ENCODE measurements at places on chromosomes 5 and 9.

- no peak for DNase-seq
Measured at GRCh38 chr5:66814146-66814991, 218.2 kb downstream of the MAST4 start.

- no peak for DNase-seq
Measured at GRCh38 chr5:64301566-64301965, 135.9 kb downstream of the RNF180 start.

DNA sequence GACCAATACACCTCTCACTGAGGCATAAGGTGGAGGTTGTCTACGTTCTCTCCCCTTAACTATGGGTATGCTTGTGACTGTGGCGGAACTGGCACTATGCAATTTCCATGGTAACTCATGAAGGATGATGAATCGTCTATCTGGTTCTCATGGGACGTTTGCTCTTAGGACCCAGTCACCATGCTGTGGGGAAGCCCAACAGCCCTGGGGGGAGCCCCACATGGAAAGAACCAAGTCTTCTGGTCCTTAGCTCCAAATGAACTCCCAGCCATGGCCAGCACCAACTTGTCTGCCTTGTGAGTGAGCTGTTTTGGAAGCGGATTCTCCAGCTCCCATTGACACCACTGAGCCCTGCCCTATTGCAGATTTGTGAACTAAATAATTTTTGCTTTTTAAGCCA, 188.7 kb upstream of the S1PR3 start:
- no peak for DNase-seq

DNA sequence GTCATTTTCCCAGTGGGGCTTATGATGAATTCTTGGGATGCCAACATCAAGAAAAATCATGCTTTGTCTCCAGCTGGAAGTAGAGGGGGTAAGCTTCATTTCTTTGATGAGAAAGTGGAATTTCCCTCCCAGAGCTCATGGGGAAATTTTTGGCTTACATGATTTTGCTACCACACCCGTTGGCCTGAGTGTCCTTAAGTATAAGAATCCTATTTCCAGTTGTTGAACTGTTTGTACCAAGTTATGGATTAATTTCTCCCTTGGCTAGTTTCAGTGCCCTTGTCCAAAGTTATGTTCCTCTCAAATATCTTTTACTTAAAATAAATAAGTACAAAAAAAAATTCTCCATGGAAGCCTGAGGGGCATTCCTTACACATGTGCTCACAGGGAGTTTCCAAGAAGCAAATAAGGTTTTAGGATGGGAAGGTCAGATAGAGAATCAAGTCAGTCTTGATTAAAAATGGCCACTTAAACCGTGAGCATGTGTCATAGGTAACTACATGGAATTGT, 82.3 kb downstream of the PTCD2 start:
- no peak for DNase-seq

GRCh38 chr9:68933434-68934328, 80.2 kb downstream of the PRKACG start:
- no peak for DNase-seq

- DNase-seq: no peak
Measured at GRCh38 chr5:162190-162564, 29.1 kb upstream of the LRRC14B start.

DNA sequence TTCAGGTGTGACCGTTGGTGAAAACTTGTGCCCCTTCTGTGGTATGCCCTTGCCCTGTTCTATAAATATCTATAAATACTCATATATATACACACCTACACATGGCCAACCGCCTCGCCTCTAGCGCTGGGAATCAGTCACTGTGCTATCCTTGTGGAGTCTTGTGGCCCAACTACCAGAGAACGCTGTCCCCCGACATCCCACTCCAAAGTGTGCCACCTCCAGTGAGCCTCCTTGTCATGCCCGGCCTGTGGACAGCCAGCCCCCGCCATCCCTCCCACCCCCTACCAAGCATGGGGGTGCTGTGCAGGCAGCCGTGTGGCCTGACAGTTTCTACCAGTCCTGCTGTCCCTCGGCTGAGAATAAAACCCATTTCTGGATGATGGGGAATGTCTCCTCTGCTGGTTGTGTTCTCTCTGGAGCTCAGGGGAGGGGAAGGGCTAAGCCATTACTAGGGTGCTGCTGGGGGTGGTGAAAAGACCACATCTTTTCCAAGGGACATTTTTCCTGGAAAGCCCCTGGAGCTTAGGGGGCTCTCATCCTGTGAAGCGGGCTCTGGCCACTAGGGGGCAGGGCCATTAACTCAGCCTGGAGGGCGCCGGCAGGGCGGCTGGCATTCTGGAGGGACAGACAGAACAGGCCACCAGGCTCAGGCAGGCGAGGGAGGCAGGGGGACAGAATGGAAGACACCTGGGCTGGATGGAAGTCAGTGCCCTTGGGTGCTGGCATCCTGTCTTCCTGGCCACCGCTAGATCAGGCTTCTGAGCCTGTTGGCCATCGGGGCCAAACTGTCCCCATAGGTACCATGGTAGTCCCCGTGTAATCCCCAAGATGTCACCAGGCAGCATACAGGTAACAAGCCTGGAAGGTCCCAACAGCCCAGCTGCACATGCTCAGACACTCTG, 20.7 kb downstream of the GOLGA2 start:
- peak; percentile 28 for DNase-seq

GRCh38 chr9:79054500-79054899, 517.3 kb upstream of the TLE4 start:
- no peak for DNase-seq

DNA sequence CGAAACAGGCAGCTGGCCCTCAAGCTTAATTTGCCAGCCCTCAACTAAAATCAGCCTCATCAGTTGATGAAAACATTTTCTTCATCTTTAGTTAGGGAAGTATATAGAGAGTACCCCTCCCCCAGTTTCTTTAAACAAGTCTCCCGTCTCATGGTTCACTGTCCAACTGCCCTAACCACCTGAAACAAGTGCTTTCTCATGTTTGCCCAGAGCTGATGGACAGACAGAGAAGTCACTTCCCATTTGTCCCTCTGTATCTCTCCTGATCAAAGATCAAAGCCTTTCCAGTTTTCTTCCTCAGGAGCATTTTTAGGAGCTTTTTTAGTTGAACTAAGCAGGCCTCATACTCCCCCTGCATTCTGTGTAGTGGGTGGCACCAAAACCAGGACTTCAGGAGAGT, 21.7 kb downstream of the FUBP3 start:
- no peak for DNase-seq

- DNase-seq: no peak
Measured at GRCh38 chr5:141958113-141958512, at the start of gene PCDH12. TSS of gene PCDH12 (minus strand) at chr5:141958202. CDS start at chr5:141957851, 351 bp downstream.

GRCh38 chr5:167710444-167711073, 580.9 kb upstream of the WWC1 start:
- no peak for DNase-seq

GRCh38 chr5:177553671-177554429, 513 bp downstream of the FAM193B start:
- no peak for DNase-seq

DNA sequence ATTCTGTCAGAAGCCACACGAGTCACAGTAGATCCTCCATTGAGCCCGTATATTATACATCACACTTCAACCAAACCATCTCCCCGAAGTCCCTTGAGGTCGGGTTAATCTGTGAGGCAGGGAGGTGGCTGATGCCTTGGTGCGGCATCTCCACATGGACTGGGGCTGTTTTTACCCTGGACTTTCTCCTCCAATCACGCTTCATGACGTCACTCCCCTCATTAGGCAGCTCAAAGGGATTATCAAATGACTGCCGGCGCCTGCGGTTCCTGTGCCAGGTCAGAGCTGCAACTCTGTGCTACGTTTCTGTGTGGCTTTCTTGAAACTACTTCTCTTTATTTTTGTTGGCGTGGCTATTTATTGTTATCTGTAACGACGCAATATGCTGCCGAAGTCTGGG, 53.7 kb downstream of the TMOD1 start:
- DNase-seq: no peak

DNA sequence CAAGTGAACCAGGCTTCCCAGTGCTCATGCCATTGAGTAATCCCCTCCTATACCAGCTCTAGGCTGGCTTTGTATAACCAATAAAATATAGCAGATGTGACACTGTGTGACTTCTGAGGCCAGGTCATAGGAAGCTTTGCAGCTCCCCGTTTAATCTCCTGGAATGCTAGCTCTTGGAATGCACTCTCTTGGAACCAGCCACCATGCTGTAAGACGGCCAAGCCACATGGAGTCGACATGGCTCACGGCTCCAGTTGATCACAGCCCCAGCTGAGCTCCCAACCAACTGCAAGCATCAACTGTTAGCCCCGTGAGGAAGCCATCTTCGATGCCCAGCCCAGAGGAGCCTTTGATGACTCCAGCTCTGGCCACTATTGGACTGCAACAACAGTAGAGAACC, 74.5 kb downstream of the SH3TC2 start:
- DNase-seq: no peak

DNA sequence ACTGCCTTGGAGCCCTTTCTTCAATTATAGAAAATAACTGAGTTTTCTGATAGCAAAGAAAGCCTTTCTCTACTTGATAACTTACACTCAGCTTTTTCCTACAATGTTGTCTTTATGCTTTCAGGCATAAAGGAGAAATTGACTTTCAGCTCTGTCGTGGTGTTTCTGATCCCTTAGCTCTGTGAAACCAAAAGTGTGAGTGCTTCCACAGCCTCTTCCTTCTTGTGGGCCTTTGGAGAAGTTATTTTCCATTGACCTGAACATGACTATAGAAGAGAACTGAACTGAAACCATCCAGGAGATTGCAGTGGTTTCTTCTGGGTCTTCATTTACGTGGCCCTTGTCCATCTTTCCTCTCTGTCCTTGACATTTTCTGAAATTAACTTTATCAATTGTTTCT, 59.5 kb upstream of the EQTN start:
- DNase-seq: no peak

DNA sequence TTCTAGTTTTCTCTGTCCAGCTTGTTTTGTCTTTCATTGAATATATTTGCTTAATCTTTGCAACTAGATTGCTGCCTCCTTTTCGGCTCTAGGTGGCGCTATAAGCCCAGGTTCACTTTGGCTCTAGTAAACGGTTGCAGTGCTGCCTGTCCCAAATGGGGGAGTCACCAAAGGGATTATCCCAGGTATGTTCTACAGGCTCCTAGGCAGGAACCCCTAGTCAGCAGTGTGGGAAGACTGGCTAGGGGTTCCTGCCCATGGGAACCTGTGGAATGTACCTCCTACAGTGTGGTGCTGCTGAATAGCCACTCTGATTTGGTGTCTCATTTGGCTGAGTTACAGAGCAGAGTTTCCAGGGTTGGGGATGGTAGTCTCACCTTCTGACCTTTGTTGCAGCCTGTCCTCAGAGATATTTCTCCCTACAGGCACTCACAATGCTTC, 85.2 kb downstream of the ARSB start:
- no peak for DNase-seq

GRCh38 chr9:114317665-114318357, 5.1 kb upstream of the ORM1 start:
- no peak for DNase-seq

DNA sequence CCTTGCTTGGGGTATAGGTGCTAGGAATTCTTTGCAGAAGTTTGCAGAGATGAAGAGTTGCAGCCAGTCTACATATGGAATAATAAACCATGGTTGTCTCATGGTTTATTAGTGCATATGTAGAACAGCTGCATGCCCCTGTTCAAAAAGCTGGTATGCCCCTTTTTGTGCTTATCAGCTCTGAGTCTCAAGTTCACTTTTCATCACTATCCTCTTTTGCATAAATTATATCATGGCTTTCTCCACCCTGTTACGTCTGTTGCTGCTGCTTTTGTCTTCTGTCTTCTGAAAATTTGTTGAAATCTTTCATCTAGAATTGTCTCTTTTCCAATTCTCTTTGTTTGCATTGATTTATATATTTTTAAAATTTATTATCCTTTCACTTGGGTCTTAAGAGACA, 172.0 kb downstream of the CPLANE1 start:
- DNase-seq: no peak

DNA sequence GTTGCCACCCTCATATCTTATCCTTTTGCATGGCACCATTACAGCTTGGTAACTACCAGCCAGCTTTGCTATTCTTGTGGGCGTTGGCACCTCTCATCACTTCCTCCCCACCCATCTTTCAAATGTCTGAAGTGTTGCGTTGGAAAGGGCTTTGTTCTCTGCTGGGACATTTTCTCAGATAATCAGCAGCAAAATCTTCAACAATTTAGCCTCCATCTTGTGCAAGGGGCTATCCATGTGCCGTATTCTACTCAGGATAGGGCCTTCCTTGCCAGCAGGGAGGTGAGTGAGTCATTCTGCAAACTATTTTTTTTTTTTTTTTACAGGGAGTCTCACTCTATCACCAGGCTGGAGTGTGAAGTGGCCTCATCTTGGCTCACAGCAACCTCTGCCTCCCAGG, 62.1 kb upstream of the NUDT12 start:
- no peak for DNase-seq
